NCI-H1048 (cell line): ENCODE measurements at places on chromosomes 7 and 10.

DNA sequence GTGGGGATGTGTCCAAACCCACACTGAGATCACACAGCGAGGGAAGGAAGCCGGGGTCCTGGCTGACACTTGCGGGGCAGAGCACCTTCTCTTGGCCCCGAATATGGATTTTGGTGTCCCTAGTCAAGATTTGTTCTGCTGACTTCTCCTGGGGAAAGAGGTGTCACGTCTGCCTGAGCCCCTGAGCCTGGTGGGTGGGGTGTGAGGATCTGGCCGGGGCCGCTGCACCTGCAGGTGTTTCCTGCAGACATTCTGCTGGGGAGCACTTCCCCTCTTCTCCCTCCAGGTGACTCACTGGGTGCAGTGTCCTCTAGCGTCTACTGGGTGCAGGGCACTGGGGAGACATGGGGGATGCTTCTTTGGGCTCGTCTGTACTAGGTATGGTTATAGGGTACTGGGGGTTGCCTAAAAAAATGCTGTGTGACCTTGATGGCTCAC, 99.2 kb downstream of the GRK5 start:
- DNase-seq = no peak

DNA sequence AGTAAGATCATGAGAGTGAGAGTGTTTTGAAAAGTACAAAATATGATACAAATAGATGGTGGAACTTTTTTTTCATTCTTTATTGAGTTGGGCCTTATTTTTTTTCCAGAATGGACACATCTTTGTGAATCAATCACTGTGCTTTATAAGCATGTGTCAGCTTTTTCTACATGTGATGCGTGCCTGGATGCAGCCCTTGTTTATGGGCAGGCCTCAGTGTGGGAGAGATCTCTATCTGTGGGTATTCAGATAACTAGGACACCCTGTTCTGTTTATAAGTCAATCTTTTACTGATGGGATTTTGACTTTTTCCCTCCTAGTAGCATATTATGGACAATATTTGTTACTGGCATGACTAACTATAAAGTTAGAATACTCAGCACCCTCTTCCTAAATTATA, 42.9 kb upstream of the IKZF1 start:
- DNase-seq = no peak

GRCh38 chr7:99142727-99143520, 984 bp downstream of the SMURF1 start:
- DNase-seq = peak; percentile 86

DNA sequence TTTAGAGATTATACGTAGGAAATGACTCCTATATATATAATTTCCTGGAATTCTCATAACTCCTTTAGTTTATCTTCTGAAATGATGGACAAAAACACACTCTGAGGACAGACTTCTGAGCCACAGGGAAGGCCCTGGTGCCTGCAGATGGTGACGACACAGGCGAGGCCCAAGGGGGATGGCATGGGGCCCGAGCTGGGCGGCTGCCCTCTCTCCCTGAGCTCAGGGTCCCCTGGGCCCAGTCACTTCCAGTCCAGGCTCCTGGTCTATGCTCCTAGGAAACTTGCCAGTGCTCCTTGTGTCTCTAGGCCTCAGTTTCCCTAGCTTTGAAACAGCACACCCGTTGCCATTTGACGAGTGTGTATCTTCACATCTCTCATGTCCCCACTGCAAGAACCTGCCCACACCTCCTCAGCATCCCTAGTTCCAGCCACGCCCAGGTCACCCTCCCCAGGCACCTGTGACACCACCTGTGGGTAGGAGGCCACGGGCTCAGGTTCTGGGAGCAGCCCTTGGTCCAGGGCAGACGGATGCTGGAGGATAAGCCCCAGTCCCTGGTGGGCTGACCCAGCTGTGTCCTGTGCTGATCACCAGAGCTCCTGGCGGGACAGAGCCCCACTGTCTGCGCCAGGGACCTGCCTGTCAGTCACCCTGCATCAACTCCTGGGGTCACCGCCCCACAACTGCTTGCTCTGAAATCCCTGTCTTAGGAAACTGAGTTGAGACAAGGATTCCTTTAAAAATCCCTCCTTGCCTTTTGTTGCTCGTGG, 23.4 kb upstream of the SHH start:
- no peak for DNase-seq

GRCh38 chr10:48600645-48601505, 4.0 kb downstream of the ARHGAP22 start:
- no peak for DNase-seq

DNA sequence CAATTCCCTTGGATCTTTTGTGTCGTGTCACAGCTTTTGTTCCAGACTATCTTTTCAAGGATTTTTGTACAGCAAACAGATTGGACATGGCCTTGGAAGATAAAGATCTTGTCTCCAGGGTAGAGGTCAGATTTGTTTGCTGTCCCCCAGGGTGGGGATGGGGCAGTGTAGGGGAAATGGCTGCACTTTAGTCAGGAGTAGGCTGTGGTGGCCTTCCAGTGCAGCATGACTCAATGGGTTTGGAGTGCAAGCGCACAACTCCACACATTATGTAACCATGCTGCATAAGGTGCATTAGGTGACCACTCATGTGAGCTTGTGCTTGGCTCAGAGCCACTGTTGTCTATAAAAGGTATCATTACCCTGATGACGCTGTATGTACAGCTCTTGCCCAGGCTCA, 23.9 kb upstream of the ADAMTS14 start:
- no peak for DNase-seq

- DNase-seq = no peak
These were observed 132.7 kb upstream of the TEX47 start for GRCh38 chr7:88928276-88928675.
